ENCODE measurements at places on chromosomes 4 and X.

DNA sequence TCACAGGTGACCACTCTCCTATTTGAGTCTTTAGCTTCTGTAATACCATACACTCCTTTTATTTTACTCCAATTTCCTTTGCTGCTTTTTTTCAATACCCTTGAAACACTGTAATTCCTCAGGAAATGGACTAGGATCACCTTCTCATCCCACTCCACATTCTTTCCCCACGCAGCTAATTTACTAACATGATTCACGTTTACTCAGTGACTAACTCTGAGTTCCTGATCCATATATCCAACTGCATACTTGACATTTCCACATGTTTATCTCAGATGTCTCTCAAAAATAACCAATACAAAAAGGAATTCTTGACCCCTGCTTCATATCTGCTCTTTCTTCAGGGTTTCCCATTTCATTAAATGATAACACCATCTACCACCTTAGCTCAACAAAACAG, 19.9 kb downstream of the RPS6KA6 start:
- no peak for DNase-seq

DNA sequence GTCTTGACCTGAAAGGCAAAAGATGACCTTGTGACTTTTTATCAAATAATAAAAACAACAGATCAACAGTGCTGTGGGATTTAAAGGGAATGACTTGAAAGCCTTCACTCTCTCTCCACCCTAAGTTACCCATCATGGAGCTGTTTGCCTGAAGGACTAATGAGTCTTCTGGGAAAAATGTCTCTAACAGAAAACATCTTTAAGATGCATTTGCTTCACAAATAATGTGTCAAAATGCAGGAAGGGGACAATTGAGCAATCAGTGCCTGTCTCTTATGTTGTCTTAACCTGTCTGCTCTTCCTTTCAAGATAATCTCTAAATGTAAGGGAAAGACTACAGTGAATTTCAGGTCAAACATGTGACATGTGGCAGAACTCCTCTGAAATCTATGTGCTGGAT, 766.6 kb downstream of the PDHA2 start:
- DNase-seq, result no peak

DNA sequence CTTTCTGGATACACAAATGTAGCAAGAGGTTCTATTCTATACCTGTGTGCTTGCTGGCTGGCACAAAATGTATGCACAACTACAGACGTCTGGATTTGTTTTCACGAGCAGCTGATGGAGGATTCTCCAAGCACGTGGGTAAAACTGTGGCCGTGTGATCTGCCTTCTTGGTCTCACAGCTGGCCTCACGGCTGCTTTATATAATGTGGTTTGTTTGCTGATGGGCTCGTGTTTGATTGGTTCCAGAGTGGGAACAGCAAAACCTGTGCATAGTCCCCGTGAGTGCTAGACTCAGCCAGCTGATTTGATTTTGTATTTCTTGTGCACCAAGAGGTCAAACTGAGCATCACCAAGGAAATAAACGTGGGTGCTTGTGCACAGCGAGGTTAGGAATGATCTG, 262.6 kb upstream of the RPS6KA3 start:
- no peak for DNase-seq

DNA sequence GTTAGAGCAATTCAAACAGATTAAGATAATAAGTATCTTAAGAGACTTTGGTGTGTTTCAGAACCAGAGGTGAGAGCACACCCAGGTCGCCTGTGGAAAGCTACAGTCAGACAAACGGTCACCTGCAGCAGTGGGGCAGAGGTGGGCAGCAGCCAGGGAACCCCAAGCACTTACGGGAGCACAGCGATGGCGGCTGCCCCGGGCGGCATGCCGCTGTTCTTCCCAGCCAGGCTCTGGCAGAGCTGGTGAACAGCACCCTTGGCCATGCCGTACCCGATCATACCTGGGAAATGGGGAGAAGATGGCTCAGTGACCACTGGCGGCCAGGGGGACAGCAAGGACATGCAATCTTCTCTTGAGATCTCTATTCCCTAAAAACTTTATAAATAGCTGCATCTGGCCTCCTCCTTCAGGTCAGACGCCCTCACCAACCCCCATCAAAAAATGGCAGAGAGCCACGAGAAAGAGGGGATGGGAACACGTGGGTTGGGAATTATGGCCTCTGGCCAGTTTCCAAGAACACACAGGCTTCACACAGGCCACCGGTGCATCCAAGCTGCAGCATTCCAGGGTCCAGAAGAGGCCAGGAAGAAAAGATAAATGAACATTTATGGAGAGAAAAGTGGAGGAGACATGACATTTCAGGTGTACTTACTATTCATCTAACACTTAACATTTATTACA, 19.7 kb downstream of the QDPR start:
- no peak for DNase-seq

DNA sequence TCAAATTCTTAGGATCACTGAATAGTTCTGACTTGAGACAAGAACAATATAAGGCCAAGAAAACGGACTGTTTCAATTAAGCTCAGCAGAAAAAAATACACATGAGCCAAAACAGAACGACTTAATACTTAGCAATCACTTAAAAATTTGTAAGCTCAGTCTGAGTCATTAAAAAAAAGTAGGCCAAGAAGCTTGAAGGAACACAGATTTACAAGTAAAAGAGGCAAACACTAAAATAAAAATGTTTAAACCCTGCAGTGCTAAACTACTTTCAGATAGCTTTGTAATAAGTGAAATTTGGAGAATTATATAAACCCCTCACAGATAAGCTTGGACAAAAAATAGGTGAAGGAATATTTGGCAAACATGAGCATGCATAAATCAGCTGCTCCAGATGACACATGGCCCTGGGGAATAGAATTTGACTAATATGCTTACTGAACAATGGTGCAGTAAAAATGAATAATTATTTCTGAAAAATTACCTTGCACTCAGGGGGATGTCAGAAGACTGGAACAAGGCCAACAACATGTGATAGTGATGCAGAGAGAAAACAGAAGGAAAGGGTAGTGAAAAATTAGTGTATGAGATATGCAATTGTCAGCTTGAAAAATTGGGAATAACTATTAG, 49.6 kb downstream of the LNX1 start:
- no peak for DNase-seq

DNA sequence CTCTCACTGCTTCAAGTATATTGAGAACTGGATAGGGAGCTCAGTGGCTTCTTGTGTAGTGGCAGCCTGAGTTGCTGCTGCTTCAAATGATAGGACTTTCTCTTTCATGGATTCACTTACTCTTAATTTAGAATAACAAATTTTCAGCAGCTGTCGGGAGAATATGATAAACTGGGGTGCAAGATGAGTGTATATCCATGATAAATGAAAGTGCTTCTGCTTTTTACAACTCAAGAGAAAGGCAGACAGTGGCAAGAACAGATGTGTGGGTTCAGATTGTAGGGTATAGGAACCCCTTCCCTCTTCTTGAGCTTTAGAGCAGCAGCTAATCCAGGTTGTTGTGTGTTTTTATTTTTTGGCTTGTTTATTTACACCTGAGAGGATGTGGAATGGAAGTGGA, 1.0 kb downstream of the SH3BGRL start:
- no peak for DNase-seq

GRCh38 chr4:83232082-83232481, 52.5 kb downstream of the COQ2 start:
- DNase-seq, result no peak

DNA sequence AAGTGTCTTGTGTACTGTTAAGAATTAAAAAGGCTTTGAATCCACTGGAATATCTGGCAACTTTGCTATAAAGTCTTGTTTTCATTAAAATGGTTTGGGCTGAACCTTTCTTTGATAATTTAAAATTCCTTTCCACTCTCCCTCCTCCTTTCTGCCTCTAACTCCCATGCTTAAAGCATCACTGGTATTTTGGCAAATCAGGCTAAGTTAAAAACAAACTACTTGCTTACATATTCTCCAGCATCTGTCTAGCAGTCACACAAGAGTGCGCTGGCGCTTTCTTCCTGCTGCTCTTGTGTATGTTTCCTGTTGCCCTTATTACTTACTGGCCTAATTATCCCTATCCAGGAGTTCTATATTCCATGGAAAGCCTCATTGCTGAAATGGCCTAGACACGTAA, 136.6 kb downstream of the VEGFC start:
- DNase-seq, result no peak

- no peak for DNase-seq
Observed at GRCh38 chrX:16587836-16588235, 62.1 kb upstream of the S100G start.

- DNase-seq, result no peak
Observed at GRCh38 chr4:42397635-42398170, 415 bp downstream of the SHISA3 start.

- no peak for DNase-seq
Observed at GRCh38 chr4:124694306-124694705, 18.2 kb downstream of the ANKRD50 start.
